ENCODE measurements at places on chromosomes 12 and 14. TPM values are rescaled to one million over a fixed set of nuclear protein-coding genes. Genes with fewer than 3 reads are reported as not detected.

The PROX2 gene
- polyA plus RNA-seq, result 0.01 TPM

The AHNAK2 gene
- 6.6 TPM for polyA plus RNA-seq

The KRT83 gene
- polyA plus RNA-seq, result not detected

The NRIP2 gene
- polyA plus RNA-seq, result 0.21 TPM

DNA sequence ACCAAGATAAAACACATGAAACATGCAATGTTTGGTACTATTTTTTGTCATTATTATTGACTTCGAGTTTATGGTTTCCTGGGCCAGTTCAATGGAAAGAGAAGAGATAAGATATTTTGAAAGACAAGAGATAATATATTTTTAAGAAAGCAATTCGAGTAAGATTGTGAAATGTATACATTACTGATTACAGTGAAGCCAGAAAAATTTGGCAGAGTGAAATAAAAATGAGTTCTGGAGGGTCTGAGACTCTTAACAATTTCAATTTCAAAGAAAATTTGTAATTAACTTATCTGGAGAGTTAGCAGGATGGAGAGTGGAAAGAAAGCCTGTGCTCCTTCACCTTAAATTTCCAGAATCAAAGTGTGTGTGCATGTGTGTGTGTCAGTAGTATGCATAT, 17.3 kb downstream of the CCER1 start:
- no peak for DNase-seq

The PLA2G1B gene
- not detected for polyA plus RNA-seq

DNA sequence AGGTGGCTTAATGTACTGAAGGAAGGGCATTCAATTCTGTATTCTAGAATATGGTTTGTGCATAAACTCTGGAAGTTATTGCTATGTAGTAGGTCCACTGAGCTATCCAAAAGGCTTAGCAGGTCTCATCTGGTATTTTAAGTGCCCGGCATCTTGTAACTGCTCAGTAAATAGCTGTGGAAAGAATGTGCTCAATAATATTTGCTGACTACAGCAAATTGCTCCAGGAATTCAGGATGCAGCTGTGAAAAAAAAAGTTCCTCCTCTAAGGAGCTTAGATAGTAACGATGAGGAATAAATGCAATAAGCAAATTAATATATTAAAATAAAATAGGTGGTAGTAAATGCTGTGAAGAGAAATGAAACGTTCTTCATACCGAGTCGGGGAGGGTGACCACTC, 857.1 kb downstream of the AACS start:
- DNase-seq, result no peak

DNA sequence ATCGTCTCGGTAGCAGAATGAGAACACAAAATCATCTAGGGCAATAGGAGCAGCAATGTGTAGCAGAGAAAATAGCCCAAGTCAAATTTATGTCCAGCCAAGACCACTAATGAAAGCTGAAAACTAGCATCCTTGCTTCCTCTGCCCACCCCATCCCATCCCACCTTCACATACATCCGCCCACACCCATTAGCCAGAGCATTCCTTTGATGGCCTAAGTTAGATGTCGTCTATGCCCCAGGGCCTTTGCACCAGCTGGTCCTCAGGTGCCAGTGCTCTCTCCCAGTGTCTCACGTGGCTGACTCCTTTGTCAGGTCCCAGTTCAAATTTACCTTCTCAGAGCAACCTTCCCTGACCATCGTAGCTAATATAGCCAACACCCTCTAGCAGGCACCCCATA, 17.8 kb upstream of the PPP2R5C start:
- DNase-seq, result no peak

DNA sequence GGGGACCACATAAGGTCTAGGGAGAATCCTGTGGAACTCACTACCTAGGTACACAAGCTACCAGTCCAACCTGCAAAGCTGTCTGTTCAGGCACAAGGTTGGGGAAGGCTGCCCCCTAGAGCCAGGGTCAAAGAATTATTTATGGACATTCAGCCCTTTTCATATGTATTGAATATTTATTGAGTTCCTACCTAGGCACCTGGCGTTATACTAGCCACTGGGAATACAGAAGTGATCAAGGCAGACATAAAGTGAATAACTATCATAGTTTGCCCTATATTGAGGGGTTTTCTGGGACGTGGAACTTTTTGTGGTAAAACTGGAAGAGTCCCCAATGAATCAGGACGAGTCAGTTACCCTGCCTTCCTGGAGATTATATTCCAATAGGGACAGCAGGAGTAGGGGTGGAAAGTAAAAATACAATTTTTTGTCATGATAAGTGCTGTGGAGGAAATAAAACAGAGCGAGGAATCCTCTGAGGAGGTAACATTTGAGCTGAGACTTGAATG, 5.8 kb upstream of the SLC48A1 start:
- DNase-seq, result no peak

DNA sequence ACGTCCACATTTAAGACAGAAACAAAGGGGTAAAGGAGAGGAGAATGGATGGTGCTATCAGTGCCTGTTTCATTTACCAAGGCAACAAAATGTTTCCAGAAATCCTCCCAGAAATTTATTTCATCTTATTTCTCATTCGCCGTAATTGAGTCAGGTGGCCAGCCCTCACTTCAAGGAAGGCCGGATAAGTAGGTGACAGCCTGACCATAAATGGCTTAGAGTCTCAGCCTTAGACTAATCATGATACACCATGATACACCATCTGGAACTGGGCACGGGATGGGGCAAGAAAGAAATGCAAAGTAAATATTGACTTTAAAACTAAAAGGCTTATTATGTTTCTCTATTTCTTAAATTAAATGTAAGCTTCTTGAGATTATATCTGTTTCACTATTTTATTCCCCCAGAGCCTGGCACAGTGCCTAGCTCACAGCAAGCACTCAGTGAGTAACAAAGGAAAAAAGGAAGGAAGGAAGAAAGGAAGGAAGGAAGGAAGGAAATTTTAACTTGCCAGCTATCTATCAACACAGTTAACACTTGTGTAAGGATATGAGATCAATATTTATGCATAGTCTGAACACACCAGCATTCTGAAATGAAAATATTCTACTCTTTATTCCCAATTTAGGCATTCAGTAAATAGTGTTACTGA, 106.1 kb upstream of the FSCB start:
- no peak for DNase-seq

DNA sequence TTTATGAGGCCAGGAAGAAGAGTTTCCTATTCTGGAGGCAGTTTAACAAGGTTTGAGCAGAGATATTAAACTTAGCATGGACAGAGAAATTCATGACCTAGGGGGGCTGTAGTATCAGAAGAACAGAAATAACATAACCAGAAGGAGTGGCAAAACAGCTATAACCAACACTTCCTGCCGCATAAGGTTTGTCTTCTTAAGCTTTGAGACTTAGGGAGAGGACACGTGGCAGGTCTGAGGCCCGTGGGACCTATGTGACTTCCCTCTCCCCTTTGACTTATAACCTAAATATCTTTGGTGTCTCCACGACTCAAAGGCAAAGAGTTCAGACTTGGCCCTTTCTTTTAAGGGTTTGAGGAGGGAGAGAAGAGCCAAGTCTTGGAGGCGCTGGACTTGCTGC, 119.1 kb upstream of the PZP start:
- no peak for DNase-seq

The FOXN3 gene
- polyA plus RNA-seq, result 33.3 TPM

The TEX52 gene
- not detected for polyA plus RNA-seq

The EPYC gene
- 0.05 TPM for polyA plus RNA-seq

DNA sequence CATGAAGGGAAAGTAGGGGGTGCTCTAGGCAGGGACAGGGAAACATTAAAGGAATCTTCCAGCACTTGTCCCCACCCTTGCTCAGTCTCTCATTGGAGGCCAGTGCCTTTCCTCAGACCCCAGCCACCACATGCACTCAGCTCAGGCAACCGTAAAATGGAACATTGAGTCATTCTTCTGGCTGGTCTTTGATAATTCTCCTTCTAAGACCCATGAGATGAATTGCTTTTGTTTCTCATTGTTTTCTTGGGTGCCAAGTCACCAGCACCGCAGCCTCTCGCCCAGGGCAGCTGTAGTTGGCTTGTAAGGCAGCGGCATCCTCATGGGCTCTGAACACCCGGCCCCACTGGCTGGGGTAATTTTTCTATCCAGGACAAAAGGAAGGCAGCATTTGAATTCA, 108.2 kb downstream of the PHETA1 start:
- no peak for DNase-seq

DNA sequence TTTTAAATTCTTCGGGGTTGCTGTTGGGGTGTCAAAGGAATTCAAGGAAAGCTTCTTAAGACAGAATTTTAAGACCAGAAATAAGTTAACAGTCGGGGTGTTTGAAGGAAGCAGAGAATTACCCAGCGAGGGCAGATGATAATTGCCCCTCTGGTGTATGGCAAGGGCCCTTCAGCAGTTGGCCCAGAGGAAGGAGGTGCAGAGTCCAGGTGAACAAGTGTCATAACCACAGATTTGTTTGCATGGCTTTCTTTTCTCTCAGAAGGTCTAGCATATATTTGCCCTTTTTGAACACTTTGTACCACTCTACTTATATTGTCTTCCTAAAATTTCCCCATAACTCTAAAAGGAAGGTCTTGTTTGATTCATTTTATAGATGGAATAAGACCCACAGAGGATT, 1.8 kb downstream of the PDE6H start:
- no peak for DNase-seq

The FAM90A1 gene
- polyA plus RNA-seq, result 0.08 TPM

DNA sequence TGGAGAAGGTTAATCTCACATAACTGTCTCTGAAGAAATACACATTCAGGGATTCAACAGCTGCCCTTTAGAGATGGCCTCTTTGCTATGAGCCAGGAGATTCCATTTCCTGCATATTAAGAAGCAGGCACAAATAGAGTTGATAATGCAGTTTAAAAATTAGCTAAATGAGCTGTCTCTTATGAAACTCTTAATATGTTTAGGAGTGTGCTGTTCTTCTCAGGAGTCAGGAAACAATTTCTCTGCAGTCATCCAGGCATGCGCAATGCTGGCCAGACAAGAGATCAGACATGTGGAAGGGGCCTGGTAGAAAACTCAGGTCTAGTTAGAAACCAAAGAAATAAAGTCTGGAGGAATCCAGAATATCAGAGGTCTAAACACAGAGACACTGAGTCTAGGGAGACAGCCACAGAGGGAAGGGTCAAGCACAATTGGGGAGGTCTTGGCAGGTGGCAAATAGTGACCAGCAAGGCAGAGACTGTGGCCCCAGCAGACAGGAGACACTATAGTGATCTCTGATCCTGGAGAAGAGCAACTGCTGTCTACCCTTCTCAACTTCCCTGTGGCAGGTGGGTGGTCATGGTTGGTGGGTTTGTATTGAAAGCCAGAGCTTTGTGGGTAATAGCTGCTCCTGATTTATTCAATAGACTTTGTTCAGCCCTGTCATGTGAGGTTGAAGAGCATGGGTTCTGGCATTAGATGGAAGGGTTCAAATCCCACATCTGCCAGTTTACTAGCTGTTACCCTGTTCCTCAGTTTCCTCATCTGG, 185.8 kb upstream of the RMST start:
- DNase-seq, result no peak

DNA sequence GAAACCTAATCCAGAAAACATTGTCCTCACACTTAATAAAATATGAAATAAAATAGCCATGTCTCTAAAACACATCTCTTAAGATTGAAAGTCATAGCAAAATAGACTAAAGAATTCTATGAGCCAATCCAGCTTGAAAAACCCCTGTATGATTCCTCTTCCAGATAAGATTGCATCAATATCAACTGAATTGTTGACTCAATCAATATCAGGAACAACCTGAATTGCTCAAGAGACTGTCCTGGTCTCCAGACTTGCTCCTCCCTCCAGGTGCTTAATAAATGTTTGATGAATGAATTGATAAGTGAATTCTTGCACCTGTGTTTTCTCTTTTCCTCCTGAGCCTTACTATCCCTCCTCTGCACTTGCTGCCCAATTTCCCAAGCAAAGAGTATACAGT, 162.1 kb downstream of the NTF3 start:
- no peak for DNase-seq

- no peak for DNase-seq
These were observed 15.9 kb downstream of the KMT2D start for GRCh38 chr12:49044660-49045059.

The KCNC2 gene
- not detected for polyA plus RNA-seq

The OAS3 gene
- polyA plus RNA-seq, result 7.0 TPM

Measured in fibroblast of lung (primary cell).